Left ventricle myocardium superior (tissue), 1 donor: ENCODE measurements at places on chromosomes 6 and 20.
A peak's percentile ranks its signal among the peaks of the same experiment; 100 is the strongest.

DNA sequence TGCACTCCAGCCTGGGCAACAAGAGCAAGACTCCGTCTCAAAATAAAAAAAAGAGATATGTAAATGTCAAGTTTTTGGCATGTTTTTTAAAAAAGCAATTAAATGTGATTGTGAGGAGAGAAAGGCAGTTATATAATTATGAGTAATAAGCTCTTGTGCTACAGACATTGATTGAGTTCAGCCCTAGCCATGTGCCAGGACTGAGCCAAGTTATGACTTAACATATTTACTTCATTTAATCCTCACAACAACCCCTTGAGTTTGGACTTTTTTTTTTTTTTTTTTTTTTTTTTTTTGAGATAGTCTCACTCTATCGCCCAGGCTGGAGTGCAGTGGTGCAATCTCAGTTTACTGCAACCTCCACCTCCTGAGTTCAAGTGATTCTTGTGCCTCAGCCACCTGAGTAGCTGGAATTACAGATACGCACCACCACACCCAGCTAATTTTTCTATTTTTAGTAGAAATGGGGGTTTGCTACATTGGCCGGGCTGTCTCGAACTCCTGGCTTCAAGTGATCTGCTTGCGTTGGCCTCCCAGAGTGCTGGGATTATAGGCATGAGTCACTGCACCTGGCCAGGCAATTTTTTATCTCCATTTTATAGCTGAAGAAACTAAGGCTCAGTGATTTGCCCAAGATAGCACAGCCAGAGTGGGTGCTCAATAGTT, 15.0 kb upstream of the CSE1L start:
- DNase-seq, result no peak

GRCh38 chr6:32815115-32815514, 1.7 kb downstream of the HLA-DOB start:
- DNase-seq, result no peak

GRCh38 chr6:4401408-4402368, 266.3 kb upstream of the ECI2 start:
- peak; percentile 58 for DNase-seq

- DNase-seq, result no peak
Observed at GRCh38 chr6:63844287-63844686, 208.7 kb downstream of the PHF3 start.

DNA sequence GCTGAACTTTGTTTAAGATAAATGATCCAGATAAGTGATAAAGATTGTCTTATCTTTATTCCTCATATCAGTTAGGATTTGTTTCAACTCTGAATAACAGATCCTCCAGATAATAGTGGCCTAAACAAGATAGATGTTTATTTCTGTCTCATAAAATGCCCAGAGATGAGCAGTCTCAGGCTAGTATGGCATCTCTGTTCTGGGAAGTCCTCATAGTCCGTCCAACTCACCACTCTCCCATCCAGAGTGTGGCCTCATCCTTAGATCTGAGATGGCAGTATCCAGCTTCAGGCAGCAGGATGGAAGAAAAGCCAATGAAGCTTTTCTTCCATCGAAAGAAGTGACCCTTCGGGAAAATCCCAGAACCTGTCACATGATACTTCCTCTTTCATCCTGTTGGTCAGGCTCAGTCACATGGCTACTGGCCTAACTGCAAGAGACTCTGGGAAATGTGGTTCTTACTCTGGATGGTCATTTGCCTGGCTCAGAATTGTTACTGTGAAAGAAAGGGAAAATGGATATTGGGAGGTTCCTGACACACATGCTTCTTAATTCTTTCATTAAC, 29.4 kb upstream of the TAGAP start:
- DNase-seq, result no peak

- no peak for DNase-seq
Observed at GRCh38 chr6:144265390-144265789, 19.7 kb upstream of the UTRN start.

DNA sequence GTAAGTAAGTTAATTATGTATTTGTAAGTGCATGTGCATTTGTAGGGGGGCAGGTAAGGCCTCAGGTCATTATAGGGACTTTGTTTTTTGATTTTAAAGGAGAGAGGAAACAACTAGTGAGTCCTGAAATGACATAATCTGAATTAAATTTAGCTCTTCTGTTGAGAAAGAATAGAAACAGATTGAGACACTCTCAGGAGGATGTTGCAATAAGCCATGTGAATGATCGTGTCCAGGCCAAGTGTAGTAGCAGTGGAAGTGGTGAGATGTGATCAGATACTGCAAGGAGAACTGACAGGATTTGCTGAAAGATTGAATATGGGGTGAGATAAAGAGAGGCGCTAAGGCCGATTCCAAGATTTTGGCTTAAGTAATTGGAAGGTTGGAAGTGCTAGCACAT, 2.6 kb upstream of the CENPW start:
- no peak for DNase-seq

DNA sequence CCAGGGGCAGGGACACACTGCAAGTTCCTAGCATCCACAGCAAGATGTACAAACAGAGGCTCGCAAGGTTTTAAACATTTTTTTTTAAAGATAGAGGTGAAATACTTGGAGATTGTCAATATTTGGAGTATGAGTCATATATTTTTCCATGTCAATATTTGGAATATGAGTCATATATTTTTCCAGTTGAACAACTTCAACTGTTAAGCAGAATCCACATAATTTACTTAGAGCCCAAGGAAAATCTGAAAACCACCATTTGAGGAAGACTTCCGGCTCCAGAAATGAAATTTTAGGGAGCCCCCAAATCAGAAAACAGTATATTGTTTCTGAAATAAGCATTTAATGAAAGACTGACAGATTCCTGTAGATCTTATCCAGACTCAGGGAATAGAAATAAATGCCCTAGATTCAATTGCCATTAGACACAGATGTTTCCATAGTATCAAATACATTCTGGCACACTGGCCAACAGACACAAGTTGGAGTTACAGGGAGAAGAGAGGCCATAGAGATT, 51.6 kb upstream of the FAM184A start:
- DNase-seq, result no peak

GRCh38 chr20:17810847-17811627, 111.3 kb downstream of the BANF2 start:
- DNase-seq, result no peak

GRCh38 chr20:62898093-62898964, 28.0 kb downstream of the DIDO1 start:
- no peak for DNase-seq

- peak; percentile 79 for DNase-seq
Observed at GRCh38 chr20:17895641-17896171, 72.9 kb downstream of the SNX5 start.

DNA sequence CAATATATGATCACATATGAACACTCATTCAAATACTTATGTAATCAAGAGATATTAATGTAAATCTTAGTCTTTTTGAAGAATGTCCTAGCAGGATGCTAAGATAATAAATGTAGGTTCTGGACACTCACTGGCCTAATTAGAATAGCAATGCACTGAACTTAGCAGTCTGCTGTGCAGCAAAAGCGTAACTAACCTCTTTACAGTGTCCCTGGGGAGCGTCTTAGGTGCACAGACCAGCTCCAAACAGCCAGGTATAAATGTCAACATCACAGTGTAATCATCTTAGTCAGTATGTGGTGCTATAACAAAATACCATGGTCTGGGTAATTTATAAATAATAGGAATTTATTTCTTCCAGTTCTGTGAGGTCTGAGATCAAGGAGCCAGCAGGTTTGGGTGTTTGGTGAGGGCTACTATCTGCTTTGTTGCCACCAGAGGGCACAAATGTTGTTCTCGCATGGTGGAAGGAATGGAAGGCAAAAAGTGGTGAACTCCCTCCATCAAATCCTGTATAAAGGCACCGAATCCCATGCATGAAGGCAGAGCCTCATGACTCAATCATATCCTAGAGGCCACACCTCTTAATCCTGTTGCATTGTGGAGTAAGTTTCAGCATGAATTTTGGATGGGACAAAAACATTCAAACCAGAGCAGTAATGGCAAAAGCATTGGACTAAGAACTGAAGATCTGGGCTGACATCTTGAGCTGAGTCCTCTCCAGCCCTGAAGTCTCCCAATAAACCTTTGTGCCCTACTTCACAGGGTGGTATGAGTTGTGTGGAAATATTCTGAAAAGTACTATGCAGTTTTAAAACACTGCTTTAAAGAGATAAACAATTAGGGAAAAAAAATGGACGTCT, 41.8 kb upstream of the FOXO3 start:
- no peak for DNase-seq

GRCh38 chr6:28709478-28710349, 184.0 kb downstream of the GPX5 start:
- no peak for DNase-seq

- peak; percentile 47 for DNase-seq
Observed at GRCh38 chr6:36120979-36121786, 9.1 kb upstream of the MAPK13 start.

- no peak for DNase-seq
Observed at GRCh38 chr6:11222385-11223277, 9.8 kb downstream of the NEDD9 start.

DNA sequence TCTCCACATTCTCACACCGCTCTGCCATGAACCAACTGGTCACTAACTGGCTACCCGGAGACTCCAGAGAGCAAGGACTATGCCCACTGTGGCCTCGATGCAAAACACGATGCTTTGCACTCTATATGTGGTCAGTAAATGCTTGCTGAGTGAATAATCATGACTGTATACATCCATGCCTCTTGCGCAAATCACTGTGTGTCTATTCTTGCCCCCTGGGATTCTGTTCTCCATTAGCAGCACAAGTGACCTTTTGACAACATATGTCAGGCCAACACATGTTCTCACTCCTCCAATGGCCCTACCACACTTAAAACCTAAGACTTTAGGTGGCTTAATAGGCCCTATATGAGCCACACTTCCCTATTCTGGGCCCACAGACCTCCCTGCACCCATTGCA, 16.9 kb downstream of the KIF16B start:
- no peak for DNase-seq

DNA sequence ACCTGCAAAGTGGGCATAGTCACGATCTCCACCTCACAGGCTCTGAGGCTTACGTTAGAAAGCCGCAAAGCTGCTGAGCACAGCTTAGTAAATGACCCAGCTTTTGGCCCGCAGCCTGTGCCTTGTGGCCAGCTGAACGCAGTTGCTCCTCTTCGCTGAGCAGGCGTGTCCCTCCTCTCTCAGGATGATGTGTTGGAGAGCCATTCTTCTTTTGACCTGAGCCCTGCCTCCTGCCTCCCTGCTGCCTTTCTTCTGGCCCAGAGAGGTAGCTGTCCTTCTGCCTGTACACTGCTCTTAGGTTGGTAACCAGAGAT, 47.6 kb upstream of the MYL9 start:
- peak; percentile 82 for DNase-seq

GRCh38 chr6:132511831-132512220, 1.1 kb downstream of the STX7 start:
- no peak for DNase-seq

- no peak for DNase-seq
Observed at GRCh38 chr6:164563924-164564323, 745.5 kb downstream of the C6orf118 start.

- DNase-seq, result no peak
Observed at GRCh38 chr6:106181664-106182418, 95.7 kb downstream of the PRDM1 start.

GRCh38 chr6:5680095-5680494, 326.6 kb downstream of the NRN1 start:
- DNase-seq, result no peak

GRCh38 chr6:74057326-74057725, 361.3 kb downstream of the CD109 start:
- no peak for DNase-seq

- peak; percentile 40 for DNase-seq
Observed at GRCh38 chr6:46011188-46012085, 4.2 kb downstream of the CLIC5 start.

- no peak for DNase-seq
Observed at GRCh38 chr6:15682965-15683822, 20.4 kb upstream of the DTNBP1 start.

- no peak for DNase-seq
Observed at GRCh38 chr20:44407402-44408184, 52.1 kb downstream of the HNF4A start.

DNA sequence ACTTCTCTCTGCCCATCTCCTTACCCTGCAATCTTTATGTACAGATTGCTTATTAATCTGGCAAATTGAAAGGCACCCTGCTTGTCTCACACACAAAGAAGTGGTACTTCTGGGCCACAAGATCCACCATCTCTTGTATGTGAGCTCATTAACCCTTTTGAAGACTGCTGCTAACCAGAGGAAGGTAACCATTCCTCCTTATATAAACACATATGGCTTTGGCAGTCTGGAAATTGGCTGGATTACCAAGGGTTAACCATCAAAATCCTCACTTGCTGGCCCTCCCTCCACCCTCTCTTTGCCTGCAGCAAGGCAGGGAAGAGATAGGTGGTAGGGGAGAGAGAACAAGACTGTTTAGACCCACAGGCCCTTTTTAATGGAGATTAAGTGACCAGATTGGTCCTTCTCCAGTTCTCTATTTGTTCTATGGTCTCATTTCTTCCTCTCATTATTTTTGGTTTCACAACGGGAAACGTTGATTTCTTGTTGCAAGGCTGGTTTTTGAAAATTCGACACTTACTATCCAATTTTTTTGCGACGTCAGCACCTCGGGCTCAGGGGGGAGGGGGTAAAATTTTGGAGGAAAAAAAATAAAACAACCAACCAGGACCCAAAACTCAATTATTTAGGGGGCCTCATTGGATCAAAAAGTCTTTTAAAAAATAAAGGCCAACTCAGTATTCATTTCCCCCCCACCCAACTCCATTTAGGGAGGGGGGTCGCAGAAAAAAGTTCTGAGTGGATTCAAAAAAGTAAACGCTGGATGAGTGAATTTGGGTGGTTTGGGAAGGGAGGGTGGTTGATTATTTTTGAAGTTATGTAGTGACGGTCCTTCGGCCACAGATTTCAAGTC, 859 bp downstream of the PPP1R10 start:
- DNase-seq, result no peak

DNA sequence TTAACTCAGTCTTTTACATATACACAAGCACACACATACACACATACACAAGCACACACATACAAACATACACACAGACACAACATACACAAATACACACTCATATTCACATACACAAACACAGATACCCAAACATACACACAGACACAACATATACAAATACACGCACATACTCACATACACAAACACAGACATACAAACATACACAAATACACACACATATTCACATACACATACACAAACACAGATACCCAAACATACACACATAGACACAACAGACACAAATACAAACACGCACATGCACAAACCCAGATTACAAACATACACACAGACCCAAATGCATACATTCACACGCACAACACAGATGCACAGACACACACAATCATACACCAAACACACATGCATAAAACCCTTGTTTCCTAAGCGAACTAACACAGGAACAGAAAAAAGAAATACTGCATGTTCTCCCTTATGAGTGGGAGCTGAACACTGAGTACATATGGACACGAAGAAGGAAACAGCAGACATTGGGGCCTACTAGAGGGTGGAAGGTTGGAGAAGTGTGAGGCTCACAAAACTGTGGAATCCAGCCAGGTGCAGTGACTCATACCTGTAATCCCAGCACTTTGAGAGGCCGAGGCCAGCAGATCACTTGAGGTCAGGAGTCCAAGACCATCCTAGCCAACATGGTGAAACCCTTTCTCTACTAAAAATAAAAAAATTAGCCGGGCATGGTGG, 34.2 kb downstream of the PIM1 start:
- no peak for DNase-seq
